Fibroblast of skin of left quadriceps (primary cell): ENCODE measurements at places on chromosomes 6 and 20.

DNA sequence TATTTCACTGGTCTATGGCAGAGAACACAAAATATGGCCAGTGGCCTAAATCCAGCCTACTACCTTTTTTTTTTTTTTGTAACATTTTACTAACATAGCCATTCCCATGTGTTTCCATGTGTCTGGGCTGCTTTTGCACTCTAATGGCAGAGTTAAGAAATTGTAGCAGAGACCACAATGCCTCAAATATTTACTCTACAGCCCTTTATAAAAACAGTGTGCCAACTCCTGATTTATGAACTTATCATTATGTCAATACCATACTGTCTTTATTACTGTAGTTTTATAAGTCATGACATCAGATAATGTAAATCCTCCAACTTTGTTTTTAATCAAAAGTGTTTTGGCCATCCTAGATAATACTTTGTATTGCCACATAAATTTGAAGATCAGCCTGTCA lies 27.4 kb upstream of the CAP2 start:
- DNase-seq = no peak

GRCh38 chr6:90835596-90836212 lies 248.8 kb upstream of the MAP3K7 start:
- DNase-seq = no peak

DNA sequence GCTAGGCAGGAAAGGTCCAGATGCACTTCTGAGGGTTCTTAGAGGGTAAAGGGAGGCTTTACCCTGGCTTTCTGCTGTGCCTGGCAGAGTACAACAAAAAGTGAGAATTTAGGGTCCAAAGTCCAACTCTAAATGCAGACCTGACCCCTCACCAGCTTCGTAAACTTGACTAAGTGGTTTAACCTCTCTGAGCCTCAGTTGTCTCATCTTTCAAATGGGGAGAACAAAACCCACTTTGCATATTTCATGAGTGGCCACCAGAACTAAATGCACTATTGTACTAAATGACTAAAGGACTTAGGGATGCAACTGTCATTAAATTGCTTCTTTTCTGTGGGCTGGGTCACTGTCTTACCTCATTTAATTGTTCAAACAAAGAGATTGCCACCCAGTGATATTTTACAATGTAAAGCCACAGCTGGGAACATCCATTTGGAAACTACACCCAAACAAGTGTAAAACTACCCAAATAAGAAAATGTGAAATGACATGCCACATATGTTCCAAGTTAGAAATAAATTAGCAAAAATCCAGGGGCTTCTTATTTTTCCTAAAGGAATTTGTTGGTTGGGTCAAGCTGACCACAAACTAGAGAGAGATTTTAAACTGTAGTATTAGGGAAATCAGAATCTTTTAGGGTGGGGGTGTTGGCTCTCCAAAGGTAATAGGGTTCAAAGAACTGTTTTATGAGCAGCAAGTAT lies 48.3 kb upstream of the RIN2 start:
- DNase-seq = no peak

- no peak for DNase-seq
Measured at GRCh38 chr6:81969011-81969410, 216.5 kb upstream of the TENT5A start.

- DNase-seq = no peak
Measured at GRCh38 chr6:79305020-79305419, 70.5 kb upstream of the HMGN3 start.

- DNase-seq = peak; percentile 61
Measured at GRCh38 chr6:117498159-117498558, 15.7 kb downstream of the DCBLD1 start.

GRCh38 chr6:124792386-124792785 lies 169.9 kb upstream of the RNF217 start:
- no peak for DNase-seq

GRCh38 chr20:9244811-9245210 lies 175.9 kb downstream of the PLCB4 start:
- DNase-seq = no peak

GRCh38 chr6:12150812-12151432 lies 138.8 kb downstream of the HIVEP1 start:
- no peak for DNase-seq

DNA sequence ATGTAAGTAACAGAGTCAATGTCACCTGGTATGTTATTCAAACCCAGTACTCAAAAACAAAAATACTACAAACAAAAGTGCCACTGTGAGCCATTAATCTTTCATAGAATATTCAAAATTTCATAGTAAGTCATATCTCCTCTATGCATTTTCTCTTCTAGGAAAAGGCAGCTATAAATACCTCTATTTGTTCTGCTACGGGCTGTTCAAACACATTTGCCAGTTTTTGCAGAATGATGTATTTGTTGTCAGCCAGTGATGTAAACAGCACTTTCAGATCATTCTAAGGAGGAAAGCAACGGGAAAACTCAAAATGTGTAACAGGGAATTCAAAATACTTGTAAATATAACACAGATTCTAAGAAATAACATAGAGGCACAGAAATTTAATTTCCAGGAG lies 388.2 kb downstream of the SYNE1 start:
- DNase-seq = no peak

GRCh38 chr6:118860880-118861279 lies 33.1 kb upstream of the ASF1A start:
- DNase-seq = no peak

GRCh38 chr20:60485012-60485760 lies 527.0 kb downstream of the CDH26 start:
- DNase-seq = no peak

- DNase-seq = no peak
Measured at GRCh38 chr6:157013649-157014304, 236.6 kb downstream of the ARID1B start.

DNA sequence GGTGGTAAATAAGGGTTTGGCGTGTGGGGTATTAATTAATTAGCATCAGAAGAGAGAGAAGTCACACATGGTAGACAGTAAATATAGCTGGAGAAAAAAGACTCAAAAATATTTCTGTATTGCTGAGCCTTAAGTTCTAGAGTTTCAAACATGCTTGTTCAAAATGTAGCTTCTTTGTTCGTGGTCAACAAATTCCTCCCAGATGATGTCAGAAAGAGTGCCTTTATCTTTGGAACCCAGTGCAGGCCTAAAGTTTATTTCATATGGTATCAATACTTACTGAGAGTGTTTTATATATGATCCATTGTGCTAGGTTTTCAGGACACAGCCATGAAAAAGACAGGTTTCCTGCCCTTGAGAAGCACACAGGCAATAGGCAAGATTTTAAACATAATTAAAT lies 18.3 kb downstream of the MARCKS start:
- no peak for DNase-seq

GRCh38 chr6:111804627-111805235 lies 68.5 kb downstream of the FYN start:
- no peak for DNase-seq

- DNase-seq = no peak
Measured at GRCh38 chr20:11232896-11233295, 559.1 kb upstream of the JAG1 start.
